ENCODE measurements at places on chromosomes 11 and 22. TPM values are rescaled to one million over a fixed set of nuclear protein-coding genes. Genes with fewer than 3 reads are reported as not detected.

Gene MMP3
- not detected for total RNA-seq

Gene OR52B2
- total RNA-seq: not detected

Gene GPR83
- total RNA-seq: not detected

- no peaks in the 10 kb centered on the region for H3K36me3 ChIP-seq
- no peak overlapping the region for H3K4me3 ChIP-seq
- no peaks in the 10 kb centered on the region for H3K27me3 ChIP-seq
- no peak for DNase-seq
- H3K4me1 ChIP-seq: peaks cover 13% of the 10 kb centered on the region
- H3K27ac ChIP-seq: peak overlapping the region; percentile 75
Observed at GRCh38 chr11:78560153-78560552, 14.5 kb downstream of the NARS2 start.

- no peak for DNase-seq
- H3K4me3 ChIP-seq: no peak overlapping the region
- H3K27me3 ChIP-seq: no peaks in the 10 kb centered on the region
Observed at GRCh38 chr11:35629914-35630313, 11.7 kb downstream of the FJX1 start.

GRCh38 chr11:36317992-36318391 is 21.9 kb downstream of the PRR5L start:
- no peaks in the 10 kb centered on the region for H3K27me3 ChIP-seq
- H3K36me3 ChIP-seq: no peaks in the 10 kb centered on the region
- no peak for DNase-seq
- H3K4me1 ChIP-seq: peaks cover 8% of the 10 kb centered on the region
- H3K27ac ChIP-seq: no peak overlapping the region
- no peak overlapping the region for H3K4me3 ChIP-seq

GRCh38 chr22:42984814-42985530 is 30.0 kb downstream of the PACSIN2 start:
- DNase-seq: no peak
- H3K36me3 ChIP-seq: no peaks in the 10 kb centered on the region
- H3K27ac ChIP-seq: no peak overlapping the region
- peaks cover 6% of the 10 kb centered on the region for H3K4me1 ChIP-seq
- no peak overlapping the region for H3K4me3 ChIP-seq

Measured in ovary (tissue), 10 donors.